ENCODE measurements at places on chromosomes 6 and 20.

DNA sequence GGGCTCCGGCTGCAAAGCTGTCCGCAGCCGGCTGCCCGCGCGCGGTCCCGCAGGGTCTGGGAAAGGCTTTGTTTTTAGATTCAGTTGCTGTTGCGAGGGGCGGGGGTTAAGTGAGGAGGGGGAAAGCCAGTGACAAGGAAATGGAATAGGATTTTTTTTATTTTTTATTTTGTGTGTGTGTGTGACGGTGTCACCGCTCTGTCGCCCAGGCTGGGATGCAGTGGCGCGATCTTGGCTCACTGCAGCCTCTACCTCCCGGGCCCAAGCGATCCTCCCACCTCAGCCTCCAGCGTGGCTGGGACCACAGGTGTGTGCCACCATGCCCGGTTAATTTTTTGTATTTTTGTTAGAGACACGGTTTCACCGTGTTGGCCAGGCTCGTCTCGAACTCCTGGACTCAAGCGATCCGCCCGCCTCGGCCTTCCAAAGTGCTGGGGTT lies 615 bp upstream of the UBE2J1 start:
- DNase-seq, result no peak

GRCh38 chr6:14066782-14067406 lies 50.7 kb upstream of the CD83 start:
- DNase-seq, result peak; percentile 83

DNA sequence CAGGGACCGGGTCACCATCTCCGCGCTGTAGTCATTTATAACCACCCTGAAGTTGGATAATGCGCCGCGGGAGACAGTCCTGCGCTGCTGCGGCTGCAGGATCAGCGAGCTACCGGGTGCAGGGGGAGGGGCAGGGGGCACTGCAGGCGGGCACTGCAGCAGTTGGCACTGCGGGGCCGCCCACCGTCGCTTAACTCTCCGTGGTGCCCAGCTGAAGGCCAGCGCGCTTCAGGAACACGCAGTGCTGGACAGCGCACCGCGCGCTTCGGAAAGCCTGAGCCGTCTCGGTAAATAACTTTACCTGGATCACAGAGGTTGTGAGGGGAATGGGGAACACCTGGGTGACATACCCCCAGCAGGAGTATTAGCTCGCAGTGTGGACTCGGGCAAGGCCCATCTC lies 12.4 kb upstream of the LRFN2 start:
- DNase-seq, result no peak

- no peak for DNase-seq
Observed at GRCh38 chr6:136563386-136564152, 13.3 kb upstream of the MAP7 start.

GRCh38 chr6:141401168-141401567 lies 731.6 kb upstream of the GJE1 start:
- no peak for DNase-seq

GRCh38 chr6:36817847-36818246 lies 21.4 kb downstream of the CPNE5 start:
- no peak for DNase-seq

DNA sequence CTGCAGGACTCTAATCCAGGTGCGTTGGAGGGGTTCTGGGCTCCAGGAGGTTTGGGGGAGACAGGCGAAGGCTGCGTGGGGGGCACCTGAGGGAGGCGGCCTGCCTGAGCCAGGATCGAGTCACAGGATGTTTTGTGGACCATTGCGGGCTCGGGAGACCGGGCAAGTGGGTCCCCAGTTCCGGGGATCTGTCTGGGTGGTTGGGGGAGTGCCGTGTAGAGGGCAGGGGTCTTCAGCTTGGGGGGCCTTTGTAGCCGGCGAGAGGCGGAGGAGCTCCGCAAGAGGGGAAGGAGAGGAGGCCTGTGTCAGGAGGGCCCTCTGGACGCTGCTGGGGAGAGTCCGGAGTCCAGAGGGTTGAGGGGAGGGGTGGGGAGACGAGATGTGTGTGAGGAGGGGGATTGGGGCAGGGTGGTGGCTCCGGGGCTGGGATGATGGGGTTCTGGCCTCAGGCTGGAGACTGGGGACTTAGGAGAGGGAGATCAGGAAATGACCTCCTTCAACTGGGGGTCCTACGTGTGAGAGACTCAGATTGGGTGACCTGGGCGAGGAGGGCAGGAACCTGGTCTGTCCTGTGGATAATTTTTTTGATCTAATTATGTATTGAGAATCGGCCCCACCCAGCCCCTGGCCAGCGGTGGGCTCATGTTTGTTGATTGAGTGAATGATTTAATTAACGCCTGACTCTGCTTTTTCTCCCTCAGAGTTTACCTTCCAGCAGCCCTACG lies 505 bp downstream of the SNAI1 start:
- no peak for DNase-seq

DNA sequence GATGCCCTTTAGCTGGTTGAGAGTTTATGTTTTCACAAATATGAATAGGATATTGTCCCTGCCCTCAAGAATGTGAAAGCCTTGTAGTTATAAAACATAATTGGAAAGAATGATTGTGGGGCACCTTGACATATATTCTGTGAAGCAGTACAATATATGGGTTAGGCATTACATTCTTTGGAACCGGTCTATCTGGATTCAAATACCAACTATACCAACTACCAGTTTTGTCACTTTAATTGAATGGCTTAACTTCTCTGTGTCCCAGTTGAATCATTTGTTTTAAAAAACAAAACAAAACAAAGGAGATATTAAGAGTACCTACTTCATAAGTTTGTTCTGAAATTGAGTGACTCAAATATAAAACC lies 146.5 kb downstream of the TBC1D32 start:
- DNase-seq, result no peak

- peak; percentile 78 for DNase-seq
Observed at GRCh38 chr20:44969300-44969894, 3.1 kb downstream of the STK4 start.

- DNase-seq, result no peak
Observed at GRCh38 chr6:120871416-120872261, 462.6 kb downstream of the TBC1D32 start.

GRCh38 chr6:17015144-17015543 lies 86.7 kb upstream of the STMND1 start:
- DNase-seq, result no peak

GRCh38 chr6:70551566-70551965 lies 15.2 kb upstream of the SDHAF4 start:
- DNase-seq, result no peak

DNA sequence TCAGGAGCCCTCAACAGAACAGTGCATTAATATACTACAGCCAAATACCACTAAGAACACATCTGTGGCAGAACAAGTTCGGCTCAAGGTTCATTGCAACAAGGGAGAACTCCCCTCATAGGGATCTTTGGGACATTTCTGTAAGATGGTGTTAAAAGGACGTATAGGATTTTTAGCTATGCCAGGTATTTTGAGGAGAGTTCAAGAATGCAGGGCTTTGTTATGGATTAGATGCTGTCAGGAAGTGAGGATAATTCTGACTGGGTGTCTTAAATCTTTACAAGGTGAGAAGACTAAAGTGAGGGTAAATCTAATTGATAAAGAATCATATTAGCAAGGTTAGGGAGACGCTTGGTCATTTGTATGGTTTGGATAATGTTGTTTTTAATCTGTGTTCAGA lies 83.7 kb upstream of the AHI1 start:
- DNase-seq, result no peak

- no peak for DNase-seq
Observed at GRCh38 chr20:62710221-62710885, 1.7 kb downstream of the NTSR1 start.

GRCh38 chr20:12287575-12287974 lies 369.9 kb downstream of the BTBD3 start:
- no peak for DNase-seq

DNA sequence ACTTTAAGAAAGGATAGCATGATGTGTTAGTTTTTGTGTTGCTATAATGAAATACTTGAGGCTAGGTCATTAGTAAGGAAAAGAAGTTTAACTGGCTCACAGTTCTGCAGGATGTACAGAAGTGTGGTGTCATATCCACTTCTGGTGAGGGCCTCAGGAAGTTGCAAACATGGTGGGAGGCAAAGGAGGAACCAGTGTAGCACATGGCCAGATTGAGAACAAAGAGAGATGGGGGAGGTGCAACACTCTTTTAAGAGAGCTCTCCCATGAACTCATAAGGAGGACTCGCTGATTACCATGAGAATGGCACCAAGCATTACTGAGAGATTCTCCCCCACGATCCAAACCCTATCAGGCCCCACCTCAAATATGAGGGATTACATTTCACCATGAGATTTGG lies 265.4 kb downstream of the RIMS1 start:
- no peak for DNase-seq

GRCh38 chr20:43331906-43332305 lies 125.8 kb upstream of the SRSF6 start:
- DNase-seq, result no peak

DNA sequence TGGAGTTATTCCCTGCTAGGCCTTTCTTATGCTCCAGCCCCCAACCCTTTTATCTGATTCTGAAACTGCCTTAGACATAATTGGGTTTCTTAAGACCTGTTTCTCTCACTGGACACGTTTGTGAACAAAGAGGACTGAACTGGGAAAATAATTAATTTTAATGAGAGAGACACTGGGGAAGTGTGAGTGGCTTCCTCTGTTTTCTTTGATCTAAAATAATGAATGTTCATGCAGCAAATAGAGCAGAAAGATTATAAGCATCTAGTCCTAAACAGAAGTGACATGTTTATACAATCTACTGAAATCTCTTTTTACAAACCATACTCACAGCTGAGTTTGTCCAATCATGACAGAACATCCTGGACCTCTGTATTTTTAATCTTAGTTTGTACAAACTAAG lies 157.6 kb downstream of the SH3BGRL2 start:
- no peak for DNase-seq

- no peak for DNase-seq
Observed at GRCh38 chr6:148285205-148285604, 57.4 kb upstream of the SASH1 start.

GRCh38 chr20:18011951-18012645 lies 43.3 kb downstream of the MGME1 start:
- no peak for DNase-seq

DNA sequence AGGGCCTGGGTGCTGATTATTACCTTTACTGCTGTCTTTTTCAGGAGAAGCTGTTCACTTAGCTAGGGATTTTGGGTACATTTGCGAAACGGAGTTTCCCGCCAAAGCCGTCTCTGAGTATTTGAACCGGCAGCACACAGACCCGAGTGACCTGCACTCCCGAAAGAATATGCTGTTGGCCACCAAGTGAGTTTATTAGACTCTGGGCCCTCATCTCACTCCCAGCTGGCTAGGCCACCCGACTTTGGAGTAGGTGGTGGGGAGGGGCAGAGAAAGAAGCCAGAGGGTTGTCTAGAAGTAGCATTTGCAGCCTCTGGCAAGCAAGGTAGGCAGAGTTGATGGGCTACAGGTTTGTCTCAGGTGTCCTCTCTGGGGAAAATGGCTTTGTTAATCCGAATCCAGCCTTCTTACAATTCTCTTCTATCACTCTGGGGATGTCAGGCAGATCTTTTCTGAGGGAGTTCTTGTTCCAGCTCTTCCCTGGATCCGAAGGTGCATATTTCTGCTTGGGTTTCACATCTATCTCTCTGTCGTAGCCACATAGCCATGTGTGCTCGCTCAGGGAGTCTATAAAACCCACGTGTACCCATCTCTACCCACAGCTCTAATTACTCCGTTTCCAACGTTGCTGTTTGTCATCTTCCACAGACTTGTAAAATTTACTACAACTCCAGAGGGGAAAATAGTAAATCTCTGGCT lies 21.6 kb downstream of the TFAP2B start:
- no peak for DNase-seq

DNA sequence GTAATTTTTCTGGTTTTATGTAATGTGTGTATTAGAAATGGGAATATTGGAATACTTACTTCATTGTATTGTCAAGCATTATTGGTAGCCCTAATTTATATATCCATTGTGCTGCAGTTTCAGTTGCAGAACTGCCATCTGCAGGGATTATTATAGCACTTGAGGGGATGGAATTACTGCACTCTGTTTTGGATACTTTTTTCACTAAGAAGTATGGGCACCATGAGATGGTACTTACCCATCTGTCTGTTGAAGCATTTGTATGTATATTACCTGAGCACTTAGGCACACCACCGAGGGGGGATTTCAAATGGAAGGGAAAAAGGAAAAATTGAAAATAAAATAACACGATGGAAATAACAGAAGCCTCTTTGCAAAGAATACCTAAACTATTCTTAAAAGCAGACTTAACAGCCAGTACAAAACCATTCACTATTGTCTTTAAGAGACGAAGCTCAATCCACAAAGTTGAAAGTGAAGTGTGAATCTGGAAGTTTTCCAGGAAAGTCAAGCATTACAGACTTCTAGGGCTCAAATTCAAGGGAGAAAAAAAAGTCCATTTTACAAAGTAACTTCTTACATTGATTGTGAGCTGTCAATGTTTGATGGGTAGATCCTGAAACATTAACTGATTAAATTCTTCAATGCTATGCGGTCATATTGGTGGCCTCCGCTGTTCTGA lies 318.7 kb downstream of the SOX4 start:
- DNase-seq, result no peak

- no peak for DNase-seq
Observed at GRCh38 chr6:75081921-75082320, 123.9 kb downstream of the COL12A1 start.

DNA sequence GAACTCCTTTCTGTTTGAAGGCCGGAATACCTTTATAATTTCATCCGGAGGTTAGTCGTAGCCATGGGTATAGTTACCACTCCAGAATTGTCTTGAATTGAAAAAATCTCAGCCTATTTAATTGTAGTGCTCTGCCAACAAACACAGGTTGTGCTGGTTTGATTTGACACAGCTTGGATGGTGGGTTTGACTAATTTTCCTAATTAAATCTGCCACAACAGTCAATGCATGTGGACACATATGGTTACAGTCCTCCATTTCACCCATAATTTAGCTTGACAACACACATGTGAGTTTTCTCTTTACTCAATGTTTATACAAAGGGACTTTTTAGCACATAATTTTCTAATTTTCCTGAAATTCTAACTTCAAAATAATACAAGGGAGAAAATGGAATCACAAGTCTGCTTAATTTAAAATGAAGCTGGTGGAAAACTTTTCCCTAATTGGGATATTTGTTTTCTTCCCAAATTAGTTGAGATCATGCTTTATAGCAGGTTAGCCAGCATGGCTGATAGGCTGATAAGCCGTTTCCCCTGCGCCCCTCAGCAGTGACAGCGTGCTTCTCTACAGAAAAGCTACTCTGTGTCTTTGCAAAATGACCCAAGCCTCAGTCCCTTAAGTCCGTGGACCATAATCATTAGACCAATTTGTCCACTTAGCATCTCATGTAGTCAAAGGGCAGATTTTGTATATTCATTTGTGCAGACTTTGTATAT lies 463.5 kb upstream of the FLRT3 start:
- DNase-seq, result no peak

GRCh38 chr6:39210450-39210849 lies 18.8 kb downstream of the KCNK5 start:
- peak; percentile 58 for DNase-seq

DNA sequence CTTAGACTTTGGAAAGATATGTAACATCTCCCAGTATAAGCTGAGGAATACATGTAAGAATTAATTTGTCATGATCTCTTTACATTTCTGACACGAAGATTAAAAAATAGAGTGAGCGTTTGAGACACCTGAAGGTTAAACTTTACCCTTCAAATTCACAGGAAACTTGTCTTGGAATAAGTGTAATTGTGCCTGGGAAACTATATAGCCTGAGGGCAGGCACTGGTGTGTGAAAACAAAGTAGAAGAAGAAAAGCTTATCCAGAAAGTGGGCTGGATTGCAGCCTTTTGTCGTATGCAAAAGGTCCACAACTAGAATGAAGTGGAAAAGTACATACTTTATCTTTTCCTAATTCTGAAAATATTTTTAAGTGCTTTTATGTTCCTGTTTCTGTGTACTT lies 275.7 kb upstream of the TCF21 start:
- DNase-seq, result no peak

Data from suppressor macrophage treated with lipopolysaccharide for 1 hour (primary cell).